ENCODE measurements at places on chromosomes 16 and 17.

GRCh38 chr16:80806927-80807340, 2.5 kb upstream of the CDYL2 start:
- peak; percentile 51 for DNase-seq

GRCh38 chr17:2949469-2950044, 113.8 kb downstream of the OR1D5 start:
- no peak for DNase-seq

- no peak for DNase-seq
Measured at GRCh38 chr17:69581061-69581961, 166.8 kb downstream of the MAP2K6 start.

- DNase-seq = no peak
Measured at GRCh38 chr16:23692190-23692837, 13.6 kb downstream of the PLK1 start.

DNA sequence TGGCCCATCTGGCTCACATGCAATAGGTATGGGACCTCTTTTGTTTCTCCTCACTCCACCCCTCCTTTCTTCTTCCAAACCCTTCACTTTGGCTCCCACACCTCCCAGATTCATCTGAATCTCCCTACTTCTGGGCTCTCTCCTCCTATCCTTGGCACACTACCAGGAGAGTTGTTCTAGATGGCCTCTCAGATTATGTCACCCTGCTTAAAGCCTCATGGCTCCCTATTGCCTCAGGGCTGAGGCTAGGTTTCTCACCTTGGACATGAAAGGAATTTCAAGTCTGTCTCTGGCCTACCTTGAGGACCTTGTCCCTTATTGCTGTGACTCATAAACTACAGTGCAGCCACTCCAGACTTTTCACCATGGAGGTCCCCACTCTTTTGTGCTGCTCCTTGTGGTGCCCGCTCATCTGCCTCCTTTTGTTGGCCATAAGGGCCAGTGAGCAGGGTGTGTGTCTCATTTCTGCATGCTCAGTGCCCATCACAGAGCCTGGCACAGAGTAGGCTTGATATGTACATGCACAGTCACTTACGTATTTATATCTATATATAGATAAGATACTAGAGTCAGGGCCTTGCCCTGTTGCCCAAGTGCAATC, 1.0 kb upstream of the MFAP4 start:
- DNase-seq = no peak

DNA sequence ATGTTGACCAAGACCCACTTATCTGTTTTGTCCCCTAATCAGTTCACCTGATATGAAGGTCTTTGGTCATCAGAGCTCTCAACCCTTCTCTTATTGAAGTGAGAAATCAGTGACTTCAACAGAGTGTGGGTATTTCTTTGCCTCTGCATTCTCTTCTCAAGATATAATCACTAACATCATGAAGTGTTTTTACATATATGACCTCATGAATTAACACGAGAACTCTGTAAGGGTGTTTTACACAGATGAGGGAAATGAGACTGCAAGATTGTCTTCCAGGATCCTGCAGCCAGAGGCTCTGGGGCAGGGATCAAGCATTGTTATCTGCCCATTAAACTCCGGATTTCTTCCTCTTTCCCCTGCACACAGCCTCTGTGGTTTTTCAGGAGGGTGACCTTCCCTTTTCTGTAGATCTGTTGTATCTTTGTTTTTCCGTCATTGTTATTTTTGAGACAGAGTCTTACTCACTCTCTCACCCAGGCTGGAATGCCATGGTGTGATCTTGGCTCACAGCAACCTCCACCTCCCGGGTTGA, 22.7 kb downstream of the LCMT1 start:
- no peak for DNase-seq

DNA sequence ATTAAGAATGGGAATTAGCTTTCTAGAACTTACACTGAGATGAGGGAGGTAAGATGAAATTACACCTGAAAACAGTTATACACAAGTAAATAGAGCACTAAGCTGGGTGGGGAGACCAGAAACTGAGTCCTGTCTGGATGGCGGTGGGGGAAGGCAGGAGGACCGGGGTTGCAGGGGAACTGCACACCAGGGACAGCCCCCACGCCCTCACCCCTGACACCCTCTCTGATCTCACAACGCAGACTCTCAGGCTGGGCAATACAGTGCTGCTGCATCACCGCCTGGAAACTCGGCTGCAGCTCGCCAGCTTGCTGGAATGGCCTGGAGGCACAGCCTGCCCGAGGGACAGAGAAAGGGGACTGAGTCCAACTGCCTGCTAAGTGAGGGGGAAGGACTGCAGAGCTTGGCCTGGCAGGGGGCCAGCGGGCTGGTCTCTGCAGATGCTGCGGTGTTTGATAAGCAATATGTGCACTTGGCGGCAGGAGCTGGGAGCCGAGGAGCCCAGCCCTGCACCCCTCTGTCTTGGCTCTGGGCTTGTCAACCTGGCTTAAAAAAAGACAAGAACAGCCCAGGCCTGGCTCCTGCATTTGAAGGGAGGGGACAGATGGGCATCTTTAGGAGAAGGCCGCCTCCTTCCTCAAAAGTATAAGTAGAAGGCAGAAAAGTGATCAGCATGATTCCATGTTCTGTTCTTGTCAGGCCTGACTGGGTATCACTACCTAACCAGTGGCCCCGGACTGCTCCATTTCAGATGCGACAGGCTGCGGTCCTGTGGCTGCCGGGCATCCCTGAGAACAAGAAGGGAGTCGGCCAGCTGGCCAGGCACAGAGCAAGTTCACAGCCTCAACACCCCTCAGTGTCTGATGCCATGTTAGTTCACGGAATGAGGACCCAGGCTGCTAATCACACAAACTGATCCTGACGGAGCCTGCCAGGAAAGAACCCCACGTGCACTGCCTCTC, 30.2 kb downstream of the SPHK1 start:
- DNase-seq = no peak

- no peak for DNase-seq
Measured at GRCh38 chr17:72458301-72458700, 337.5 kb downstream of the SOX9 start.

GRCh38 chr17:74768763-74769114, 7.4 kb downstream of the NAT9 start:
- DNase-seq = no peak

GRCh38 chr16:47241061-47241460, 97.3 kb upstream of the NETO2 start:
- no peak for DNase-seq

DNA sequence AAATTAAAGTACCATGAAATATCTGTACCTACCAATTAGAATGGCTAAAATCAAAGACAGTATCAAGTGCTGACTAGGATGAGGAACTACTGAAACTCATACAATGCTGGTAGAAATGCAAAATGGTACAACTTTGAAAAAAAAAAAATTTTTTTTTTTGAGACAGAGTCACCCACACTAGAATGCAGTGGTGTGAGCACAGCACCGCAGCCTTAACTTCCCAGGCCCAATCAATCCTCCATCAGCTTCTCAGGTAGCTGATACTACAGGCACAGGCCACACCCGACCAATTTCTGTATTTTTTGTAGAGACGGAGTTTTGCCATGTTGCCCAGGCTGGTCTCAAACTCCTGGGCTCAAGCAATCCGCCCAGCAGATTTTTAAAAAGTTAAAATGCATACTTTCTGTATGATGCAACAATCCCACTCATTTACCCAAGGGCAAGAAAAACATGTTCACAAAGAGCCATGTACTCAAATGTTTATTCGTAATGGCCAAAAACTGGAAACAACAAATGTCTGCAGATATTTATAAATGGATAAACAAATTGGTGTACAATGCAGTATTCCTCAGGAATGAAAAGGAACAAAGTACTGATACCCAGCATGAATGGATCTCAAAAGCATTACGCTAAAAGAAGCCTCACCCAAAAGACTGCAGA, 8.7 kb downstream of the SMURF2 start:
- DNase-seq = no peak

GRCh38 chr16:81645266-81645694, 133.8 kb upstream of the PLCG2 start:
- no peak for DNase-seq

- no peak for DNase-seq
Measured at GRCh38 chr16:3550851-3551847, 26.1 kb downstream of the NLRC3 start.

DNA sequence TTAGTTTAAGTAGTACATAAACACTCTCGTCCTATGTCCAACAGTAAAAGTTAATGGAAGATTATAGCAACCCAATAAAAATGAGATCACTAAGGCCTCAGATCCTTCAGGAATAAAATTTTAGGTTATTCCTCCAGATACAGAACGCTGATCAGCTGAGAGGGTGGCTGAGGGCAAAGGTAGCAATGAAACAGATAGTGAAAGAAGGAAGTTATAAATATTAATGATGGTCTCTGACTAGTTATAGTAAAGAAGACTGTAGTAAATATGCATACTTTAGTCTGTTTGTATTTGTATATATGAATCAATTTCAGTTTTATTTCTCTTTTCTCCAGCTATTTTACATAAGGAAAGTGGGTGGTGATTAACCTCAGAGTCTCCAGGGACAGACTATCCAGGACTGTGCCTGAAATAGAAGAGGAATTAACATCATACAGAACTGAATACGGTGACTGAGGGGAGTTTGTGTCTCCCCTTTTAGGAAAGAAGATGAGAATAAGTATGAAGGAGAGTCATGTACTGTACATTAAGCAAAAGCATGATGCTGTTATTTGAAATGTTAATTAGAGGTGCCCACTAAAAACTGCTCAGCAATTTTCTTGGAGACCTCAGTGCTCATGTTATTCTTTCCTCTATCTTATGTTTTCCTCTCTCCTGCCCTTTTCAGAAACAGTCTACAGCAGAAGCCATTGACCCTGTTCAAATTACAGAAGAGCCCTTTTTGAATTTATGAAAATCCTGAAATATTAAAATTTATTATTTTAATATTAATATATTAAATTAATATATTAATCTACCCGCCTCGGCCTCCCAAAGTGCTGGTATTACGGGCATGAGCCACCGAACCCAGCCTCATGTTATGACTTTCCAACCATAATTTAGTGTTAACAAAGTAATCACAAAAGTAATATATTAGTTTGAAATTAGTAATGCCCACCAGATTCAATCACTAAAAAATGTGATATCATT, 36.5 kb upstream of the DHRS7B start:
- DNase-seq = no peak

DNA sequence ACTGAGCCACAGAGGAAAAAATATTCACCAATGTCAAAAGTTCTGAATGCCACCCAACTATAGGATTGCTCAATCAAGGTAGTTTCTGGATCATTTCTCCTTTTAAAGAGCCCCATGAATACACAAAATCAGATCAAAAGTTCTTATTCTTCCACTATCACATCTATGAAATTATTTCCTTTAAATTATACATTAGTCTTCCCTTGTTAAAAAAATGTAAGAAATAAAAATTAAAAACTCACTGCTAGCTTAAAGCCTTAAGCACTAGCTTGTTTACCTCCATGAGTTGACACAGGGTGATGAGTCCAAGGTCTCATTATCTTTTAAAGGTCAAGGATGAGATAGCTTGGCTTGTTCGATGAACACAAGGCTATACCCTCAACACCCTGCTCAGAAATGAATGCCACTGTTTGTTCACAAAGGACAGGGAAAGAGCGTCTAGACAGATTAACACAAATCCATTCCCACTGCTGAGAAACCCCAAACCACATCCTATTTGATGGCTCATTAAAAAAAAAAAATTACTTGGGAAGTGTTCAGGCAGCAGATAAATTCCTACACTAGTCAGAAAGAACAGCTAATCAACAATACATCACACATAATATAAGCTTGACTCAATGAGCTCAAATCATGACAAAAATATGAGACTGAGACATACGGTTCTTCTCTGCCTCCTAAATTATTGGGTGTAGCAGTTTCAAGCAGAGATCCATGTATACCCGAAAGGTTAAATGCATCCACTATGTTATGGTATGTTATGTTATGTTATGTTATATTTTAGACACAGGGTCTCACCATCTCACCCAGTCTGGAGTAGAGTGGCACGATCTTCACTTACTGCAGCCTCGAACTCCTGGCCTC, 118.9 kb downstream of the PARN start:
- no peak for DNase-seq

- DNase-seq = no peak
Measured at GRCh38 chr16:88893127-88893968, 26.9 kb upstream of the PABPN1L start.

- DNase-seq = no peak
Measured at GRCh38 chr17:81635431-81635830, 1.5 kb downstream of the NPLOC4 start.

DNA sequence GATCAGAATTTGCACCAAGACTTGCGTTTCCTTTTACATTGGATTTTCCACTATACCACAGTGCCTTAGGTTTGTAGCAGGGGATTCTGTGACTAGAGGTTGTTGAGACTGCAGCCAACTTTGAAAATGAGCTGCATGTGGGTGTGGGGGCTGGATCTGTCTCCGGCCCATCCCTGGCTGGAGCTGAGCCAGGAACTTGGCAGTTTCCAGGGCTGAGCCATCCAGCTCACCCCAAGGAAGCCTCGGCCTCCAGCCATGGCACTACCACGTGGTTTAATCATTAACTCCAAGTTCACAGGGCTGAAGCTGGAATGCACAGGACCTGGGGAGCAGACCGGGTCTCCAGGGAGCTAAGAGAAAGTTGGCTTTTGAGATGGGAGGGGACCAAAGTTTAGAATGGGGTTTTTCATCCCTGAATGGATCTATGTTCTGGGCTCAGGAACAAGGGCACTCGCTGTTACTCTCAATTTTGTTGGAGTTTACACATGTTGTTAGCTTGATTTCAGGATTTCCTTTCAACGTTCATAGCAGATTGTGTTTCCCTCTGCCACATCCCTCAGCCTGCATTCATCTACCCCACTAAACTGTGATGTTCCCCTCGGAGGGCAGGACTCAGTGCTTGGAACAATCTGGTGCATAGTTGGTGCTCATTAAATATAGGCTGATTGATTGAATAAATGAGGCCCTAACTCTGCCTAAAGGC, 42.3 kb upstream of the HNF1B start:
- no peak for DNase-seq

GRCh38 chr16:22314661-22315626, 17.7 kb downstream of the POLR3E start:
- no peak for DNase-seq

- no peak for DNase-seq
Measured at GRCh38 chr17:39979893-39980350, 685 bp upstream of the PSMD3 start.

- DNase-seq = no peak
Measured at GRCh38 chr17:44272321-44272951, 4.5 kb upstream of the SLC4A1 start.

DNA sequence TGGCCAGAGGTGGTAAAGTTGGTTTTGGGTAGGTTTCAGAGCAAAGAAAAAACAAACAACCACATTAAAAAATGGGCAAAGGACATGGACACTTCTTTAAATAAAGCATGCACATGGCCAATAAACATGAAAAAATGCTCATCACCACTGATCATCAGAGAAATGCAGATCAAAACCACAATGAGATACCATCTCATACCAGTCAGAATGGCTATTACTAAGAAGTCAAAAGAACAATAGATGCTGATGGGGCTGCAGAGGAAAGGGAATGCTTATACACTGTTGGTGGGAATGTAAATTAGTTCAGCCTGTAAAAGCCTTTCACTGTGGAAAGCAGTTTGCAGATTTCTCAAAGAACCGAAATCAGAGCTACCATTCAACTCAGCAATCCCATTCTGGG, 598.4 kb upstream of the SOX9 start:
- DNase-seq = no peak

- DNase-seq = no peak
Measured at GRCh38 chr16:4351880-4352279, 759 bp upstream of the PAM16 start.

- no peak for DNase-seq
Measured at GRCh38 chr17:78588258-78589030, 11.2 kb upstream of the DNAH17 start.
